ENCODE measurements at places on chromosomes 12 and 14. TPM values are rescaled to one million over a fixed set of nuclear protein-coding genes. Genes with fewer than 3 reads are reported as not detected.

Gene RAB21
- total RNA-seq: 33.2 TPM

Gene KRT6C
- total RNA-seq: not detected

Gene IL31
- total RNA-seq: not detected

Gene ITGB7
- 0.46 TPM for total RNA-seq

Gene PCBP2
- 153 TPM for total RNA-seq

Gene SLC2A3
- 5.9 TPM for total RNA-seq

Gene NYNRIN
- total RNA-seq: 6.2 TPM

Gene CLEC2B
- not detected for total RNA-seq

Gene BICDL1
- total RNA-seq: 7.0 TPM

Gene PDE3A
- total RNA-seq: 1.6 TPM

Gene HOXC12
- total RNA-seq: not detected

Gene HOXC10
- total RNA-seq: 15.7 TPM

Gene MIP
- not detected for total RNA-seq

Gene OR4Q3
- total RNA-seq: not detected

Gene ST8SIA1
- total RNA-seq: 1.0 TPM

Gene LRRC10
- total RNA-seq: not detected

Gene PZP
- not detected for total RNA-seq

Gene ABCC9
- total RNA-seq: 0.23 TPM

Gene RPS6KL1
- total RNA-seq: 18.7 TPM

Gene TEX52
- not detected for total RNA-seq

Gene BTG1
- total RNA-seq: 15.8 TPM

Gene C12orf60
- total RNA-seq: 1.2 TPM

Gene WDR20
- 12.4 TPM for total RNA-seq

Gene GPRC5D
- not detected for total RNA-seq

Gene C14orf39
- 1.2 TPM for total RNA-seq

Gene CMKLR1
- not detected for total RNA-seq

Gene FLRT2
- total RNA-seq: 0.07 TPM

Gene TOMM20L
- not detected for total RNA-seq

Gene NELL2
- total RNA-seq: 0.46 TPM

Gene KCNC2
- not detected for total RNA-seq

Gene SRRM4
- total RNA-seq: not detected

Gene TNFAIP2
- 155 TPM for total RNA-seq

Gene BBOF1
- total RNA-seq: 3.8 TPM

Measured in epithelial cell of proximal tubule (primary cell).